ENCODE measurements at places on chromosomes 7 and 10.

- no peak for DNase-seq
These were observed at the start of gene ZNF467 for GRCh38 chr7:149773446-149774236. Gene ZNF467, minus strand, starts transcription at chr7:149773588. Its CDS starts 2,556 bp downstream, at chr7:149771032.

- DNase-seq: no peak
These were observed 71.2 kb downstream of the SUGCT start for GRCh38 chr7:40205992-40206391.

DNA sequence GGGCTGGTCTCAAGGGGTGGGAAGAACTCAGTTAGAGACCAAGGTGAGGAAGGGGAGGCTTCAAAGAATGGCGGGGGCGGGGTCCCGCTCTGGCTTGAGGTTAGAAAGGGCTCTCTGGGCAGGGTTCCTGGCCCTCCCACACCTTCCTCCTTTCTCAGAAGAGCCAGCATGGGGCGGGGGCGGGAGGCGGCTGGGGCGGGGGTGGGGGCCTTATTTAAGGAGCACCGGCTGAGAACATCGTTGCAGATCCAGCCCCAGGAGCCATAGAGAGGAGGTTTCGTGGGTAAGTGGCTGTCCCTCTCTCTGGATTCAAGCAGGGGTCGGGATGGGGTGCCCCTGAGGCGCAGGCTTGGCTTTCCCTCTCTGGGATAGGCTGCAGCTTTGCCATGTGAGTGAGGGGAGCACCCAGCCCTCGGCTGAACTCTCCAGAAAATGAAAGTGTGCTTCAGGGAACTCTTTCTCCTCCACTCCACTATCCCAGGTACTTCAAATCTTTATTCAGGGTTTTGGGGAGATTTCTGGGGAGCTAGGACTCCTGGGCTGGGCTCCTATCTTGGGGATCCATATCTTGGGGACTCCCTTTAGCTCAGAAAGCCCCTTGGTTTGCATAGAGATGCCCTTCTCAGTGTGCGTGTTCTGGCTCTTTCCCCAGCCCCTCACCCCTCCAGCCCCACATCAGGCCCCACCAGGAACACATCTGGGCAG lies 3.3 kb upstream of the CUEDC2 start:
- peak; percentile 50 for DNase-seq

DNA sequence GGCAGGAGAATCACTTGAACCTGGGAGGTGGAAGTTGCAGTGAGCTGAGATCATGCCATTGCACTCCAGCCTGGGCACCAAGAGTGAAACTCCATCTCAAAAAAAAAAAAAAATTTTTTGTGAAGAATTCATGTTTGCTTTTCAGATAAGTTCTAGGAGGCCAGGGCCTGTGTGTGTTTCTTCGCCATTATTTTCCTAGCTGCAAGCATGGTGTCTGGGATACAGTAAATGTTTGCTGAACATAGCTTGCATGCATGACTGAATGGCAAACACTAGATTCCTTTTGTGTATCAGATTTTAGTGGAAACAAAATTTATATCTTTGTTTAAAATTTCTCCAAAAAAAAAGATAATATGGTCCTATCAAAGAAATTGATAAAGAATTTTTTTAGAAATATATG lies 9.7 kb upstream of the MACC1 start:
- DNase-seq: no peak

GRCh38 chr10:11712744-11713143 lies 29.4 kb upstream of the ECHDC3 start:
- DNase-seq: no peak

- DNase-seq: no peak
These were observed 712.1 kb upstream of the IGFBP3 start for GRCh38 chr7:46633200-46633599.

DNA sequence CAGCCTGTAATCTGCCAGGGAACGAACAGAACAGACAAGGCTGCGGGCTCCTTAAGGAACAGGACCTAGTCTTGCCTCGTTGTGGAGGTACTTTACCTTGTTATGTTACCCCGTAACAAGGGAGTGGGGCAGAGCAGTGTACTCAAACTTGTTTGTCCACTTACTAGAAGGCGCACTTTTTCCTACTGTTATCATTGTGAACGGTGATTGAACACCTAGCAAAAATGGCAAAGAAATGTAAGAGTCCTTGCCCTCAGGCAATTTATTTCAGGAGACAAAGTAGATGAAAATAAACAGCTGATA lies 620 bp upstream of the IMPDH1 start:
- no peak for DNase-seq

DNA sequence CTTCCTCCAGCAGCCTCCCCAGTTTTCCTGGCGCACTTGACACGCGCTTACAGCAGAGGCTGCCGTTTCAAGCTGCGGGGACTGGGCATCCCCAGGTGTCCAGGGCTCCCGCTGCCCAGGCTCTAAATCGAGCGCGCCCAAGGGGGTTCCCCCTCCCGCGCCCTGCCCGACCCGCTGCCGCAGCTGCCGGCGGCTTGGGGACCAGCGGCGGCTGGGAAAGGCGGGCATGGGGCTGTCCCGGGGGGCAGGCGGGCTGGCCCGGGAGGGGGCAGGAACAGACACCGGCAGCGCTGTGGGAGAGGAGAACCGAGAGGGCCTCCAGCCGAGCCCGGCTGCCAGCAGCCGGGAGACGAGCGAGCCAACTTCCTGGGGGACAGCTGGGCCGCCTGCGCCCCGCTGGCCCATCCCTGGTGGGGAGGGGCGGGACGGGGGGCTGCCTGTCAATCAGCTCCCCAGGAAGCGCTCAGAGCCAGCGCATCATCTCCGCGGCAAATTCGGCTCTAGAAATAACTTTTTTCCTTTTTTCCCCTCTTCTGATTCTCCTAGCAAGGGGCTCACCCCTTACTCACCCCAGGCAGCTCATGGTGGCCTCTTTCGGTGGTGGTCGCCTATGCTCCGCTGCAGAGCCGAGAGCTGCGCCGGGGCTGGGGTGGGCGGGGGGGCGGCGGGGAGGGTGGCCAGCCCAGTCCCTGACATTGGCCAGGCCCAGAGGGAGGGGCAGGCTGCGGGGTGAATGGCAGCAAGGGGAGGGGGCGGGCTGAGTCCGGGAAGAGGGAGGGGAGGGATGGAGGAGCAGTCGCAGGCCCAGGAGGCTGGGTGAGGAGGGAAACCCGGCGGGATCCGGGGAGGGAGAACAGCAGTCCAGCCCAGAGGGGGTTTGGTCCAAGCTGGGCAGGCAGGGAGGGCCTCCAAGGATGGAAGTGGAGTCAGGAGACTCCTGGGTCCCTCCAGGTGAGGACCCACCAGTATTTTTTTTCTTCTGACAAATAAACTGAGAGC lies 14.7 kb downstream of the GRID2IP start:
- DNase-seq: no peak

GRCh38 chr7:134660242-134660785 lies 13.7 kb downstream of the BPGM start:
- DNase-seq: no peak

DNA sequence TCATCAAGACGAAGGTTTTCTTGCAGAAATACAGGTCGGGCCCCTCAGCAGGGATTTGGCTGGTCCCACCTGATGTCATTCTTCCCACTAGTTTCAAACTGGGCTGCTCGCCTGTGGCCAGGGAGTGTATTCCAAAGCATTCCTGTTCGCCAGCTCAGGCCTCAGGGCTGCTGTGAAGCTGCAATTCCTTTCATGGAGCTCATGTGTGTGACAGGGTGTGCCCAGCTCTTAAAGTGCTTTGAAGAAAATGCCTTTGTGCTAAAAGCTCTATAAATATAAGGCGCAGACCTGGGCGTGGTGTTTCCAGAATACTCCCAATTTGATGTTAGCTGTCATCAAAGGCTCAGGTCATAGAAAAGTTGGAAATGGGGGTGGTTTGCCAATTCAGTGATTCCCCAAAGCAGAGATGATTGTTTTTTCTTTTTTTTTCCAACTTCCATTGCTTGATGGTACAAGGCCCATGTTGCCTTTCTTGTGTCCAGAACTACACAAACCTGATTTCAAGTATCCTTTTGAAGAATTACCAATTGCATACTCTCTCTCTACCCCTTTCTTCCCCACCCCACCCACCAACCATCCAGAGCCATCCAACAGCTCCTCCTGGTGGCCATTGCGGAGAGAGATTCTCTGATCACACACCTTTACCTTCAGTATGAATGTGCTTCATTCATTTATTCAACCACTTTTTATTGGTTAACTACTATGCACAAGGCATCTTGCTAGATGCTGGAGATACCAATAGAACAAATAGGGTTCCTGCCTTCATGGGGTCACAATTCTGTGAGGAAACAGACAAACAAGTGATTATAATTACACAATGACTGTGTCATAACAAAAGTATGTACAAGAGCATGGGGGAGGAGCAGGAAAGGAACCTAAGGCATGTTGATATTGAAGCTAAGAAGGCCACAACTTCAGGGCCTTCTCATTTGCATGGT lies 297.3 kb upstream of the LYZL1 start:
- no peak for DNase-seq

DNA sequence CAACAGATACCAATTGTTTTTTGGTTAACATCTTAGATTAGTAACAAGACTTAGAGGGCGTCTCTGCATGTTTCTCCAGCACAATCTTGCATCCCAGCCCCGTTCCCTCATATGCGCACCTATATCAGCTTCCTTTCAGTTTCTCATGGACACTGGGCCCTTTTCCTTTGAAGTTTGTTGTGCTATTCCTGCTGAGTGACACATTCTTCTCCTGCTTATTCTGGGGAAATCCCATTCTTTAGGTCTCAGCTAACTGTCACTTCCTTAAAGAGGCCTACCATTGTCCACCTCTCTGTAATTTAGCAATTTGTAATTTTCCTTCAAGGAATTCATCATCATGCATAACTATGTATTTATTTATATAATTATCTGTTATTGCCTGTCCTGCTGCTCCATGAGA lies 110.3 kb upstream of the STEAP1B start:
- DNase-seq: no peak

GRCh38 chr7:44218418-44219201 lies 17.8 kb downstream of the YKT6 start:
- no peak for DNase-seq

DNA sequence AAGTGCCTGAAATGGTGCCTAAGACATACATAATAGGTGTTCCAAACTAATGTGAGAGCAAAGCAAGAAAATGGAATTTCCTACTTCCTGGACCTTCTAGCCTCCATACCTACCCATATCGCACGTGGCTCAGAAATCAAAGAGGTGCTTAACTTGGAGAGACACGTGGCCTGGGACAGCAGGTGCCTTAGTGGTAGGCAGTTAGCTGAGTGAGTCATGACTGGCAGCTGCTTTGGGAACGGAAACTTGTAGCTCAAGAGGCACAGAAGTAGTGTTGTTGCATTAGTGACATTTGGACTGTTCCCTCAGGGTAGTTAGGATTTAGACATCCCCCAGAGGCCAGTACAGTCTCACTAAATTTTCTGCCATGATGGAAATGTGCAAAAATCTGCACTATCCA lies 12.0 kb upstream of the BMPER start:
- no peak for DNase-seq

DNA sequence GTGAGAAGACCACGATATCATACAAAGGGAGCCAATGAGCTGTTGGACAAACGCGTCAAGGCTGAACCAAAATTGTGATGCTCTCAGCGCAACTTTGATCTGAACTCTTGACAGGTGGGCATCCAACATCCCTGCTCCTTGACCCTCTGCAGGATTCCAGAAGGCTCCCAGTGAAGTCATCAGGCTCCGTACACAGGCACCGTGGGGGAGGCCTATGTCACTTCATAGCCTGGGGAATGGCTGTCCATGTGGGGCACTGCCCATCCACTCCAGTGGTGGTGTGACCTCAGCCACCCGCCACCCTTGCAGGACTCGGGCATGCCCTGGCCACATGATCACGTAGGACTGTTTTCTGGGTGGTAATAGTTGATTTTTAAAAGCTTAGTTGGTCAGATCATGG lies 233.8 kb upstream of the GRB10 start:
- no peak for DNase-seq

DNA sequence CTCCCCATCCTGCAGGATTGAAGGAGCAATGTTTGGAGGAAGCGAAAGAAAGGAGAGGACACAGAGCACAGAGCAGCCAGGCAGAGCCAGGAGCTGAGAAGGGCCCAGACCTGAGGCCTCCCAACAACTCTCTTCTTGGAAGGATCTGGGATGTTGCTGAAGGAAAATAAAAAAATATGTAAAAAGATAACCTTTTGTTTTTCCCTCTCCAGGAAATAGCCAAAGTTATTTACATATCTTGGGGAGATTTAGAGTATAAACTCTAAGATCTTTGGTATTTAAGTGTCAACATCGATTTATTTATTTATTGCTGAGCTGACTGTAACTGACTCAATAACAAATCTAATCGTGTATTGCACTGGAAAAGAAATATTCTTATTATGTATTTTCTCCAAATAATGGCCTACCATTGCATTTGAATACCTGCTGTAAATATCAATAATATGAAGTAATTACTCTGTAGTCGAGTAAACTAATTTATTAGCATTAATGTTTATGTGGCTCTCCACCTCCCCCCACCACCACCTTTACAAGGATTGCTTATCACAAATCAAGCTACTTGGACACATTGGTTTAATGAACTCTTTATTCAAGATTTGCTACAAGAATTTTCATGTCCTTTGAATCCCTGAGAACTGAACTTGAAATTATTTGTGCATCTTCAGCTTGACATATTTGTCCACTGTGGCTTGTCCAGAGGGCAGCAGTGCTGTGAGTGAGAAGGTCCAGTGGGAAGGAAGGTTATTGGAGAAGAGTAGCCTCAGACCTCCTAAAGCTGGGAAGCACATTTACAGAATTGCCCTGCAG lies 1.8 kb upstream of the HOXA11 start:
- DNase-seq: no peak

GRCh38 chr7:151761231-151761630 lies 115.7 kb downstream of the PRKAG2 start:
- DNase-seq: no peak

DNA sequence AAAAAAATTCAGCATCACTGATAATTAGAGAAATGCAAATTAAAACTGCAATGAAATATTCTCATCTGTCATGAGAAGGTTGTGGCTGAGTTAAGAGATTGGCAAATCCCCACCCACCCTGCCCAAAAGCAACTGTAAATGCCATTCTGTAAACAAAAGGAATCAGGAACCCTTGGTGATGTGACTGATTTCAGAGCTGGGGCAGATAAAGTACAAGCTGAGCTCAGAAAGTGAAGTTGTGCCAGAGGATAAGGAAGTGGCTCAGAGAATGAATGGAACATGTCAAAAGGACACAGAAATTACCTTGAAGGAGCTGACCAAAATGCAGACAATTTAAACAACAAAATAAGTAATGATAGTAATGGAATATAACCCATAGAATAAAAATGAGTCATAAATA lies 32.7 kb upstream of the ARMS2 start:
- DNase-seq: no peak

DNA sequence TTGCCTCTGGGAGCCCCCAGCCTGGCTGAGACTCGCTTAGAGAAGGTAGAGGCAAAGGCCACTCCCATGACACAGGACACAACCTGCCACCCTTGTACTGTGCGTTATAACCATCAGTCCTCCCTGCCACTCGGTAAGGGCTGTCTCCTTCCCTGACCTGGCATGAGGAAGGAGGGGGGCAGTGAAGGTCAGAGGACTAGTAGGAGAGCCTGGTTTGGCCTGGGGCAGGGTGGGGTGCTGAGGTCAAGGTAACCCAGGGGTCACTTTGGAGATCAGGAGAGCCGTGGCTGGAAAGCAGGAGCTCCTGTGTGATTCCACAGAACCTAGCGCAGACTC lies 6.9 kb upstream of the TNRC18 start:
- DNase-seq: no peak

GRCh38 chr10:131553581-131553980 lies 242.1 kb upstream of the TCERG1L start:
- DNase-seq: no peak
